ENCODE measurements at places on chromosomes 4 and X.

DNA sequence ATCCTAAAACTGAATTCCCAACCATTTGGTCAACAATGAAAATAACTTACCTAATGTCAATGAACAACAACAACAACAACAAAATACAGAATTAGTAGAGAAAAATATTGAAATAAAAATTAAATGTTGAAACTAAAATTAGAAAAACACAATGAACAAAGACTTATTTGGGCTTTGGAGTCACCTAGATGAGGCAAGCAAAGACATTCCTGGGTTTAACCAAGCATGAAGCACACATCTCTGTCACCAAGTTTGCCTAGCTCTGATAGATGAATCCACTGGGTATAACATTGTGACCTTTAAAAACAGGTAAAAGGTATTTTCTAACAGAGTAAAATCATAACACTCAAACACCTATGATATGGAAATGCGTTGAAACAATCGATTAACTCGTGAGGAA, 13.2 kb upstream of the SYTL5 start:
- no peak for DNase-seq

- peak; percentile 68 for DNase-seq
Measured at GRCh38 chrX:106898462-106898861, 4.7 kb downstream of the RIPPLY1 start.

- no peak for DNase-seq
Measured at GRCh38 chr4:187478292-187479140, 517.1 kb upstream of the ZFP42 start.

- DNase-seq = no peak
Measured at GRCh38 chr4:170872794-170873193, 783.0 kb upstream of the AADAT start.

- no peak for DNase-seq
Measured at GRCh38 chr4:71400810-71401209, 62.0 kb downstream of the SLC4A4 start.

DNA sequence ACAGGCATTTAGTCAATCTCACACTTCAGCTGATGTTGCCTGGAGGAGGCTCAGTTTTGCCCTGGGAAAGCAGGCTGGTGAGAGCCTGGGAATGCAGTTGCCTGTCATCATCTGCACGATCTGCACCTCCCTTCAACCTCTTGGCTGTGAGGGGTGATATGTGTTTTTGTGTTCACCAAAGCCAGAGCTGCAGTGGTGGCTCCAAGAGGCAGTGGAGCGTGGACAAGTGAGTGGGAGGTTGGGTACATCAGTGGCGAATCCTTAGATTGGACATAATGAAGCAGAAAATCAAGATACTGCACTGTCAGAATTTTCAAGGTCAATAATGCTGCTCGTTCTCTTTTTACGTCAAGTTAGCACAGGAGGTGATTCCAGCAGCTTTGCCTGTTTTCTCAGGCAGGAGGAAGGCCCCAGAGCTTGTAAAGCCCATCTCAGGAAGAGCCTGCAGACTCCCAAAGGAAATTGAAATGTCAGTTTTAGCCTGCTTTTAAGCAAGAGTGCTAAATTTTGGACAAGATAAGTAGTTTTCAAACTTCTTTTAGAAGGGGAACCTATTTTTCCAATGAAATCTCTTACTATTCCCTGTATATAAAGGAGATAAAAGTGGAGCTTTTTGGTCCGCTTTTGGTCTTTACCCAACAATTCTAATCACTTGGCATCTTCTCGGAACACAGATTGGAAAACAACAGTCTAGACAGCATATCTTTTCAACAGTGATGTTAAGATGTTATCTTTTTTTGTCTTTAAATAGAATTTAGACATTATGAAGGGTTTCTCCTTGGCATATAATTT, 92.8 kb downstream of the FRAS1 start:
- no peak for DNase-seq

GRCh38 chr4:77194989-77195388, 38.0 kb downstream of the CCNG2 start:
- no peak for DNase-seq

GRCh38 chrX:28278251-28278650, 297.0 kb upstream of the DCAF8L1 start:
- DNase-seq = no peak

DNA sequence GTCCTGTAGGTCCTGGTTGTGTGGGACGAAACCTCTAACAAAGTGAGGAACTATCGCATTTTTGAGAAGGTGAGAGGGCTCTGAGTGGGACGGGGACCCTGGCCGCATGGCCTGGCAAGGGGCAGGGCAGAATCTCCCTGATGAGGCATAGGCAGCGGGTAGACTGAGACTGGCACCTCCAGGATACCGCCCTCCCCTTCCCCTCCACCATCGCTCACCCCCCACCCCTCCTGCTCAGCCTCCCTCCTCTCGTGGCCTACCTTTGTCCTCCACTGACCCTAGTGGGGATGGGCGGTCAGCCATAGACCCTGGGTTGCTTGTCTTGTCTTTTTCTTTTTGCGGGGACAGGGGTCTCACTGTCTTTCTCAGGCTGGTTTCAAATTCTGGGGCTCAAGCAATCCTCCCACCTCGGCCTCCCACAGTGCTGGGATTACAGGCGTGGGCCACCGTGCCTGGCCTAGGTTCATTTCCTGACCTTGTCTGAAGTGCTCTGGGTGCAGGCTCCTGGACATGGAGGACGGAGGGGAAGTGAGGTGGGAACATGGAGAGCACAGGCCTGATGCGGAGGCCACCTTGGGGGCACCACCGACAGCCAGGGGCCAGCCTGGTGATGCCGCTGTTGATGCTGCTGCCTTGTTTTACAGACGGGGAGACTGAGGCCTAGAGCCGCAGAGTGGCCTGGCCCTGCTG, 10.5 kb upstream of the ADD1 start:
- DNase-seq = no peak

- DNase-seq = no peak
Measured at GRCh38 chr4:25966171-25966570, 52.2 kb downstream of the SMIM20 start.

DNA sequence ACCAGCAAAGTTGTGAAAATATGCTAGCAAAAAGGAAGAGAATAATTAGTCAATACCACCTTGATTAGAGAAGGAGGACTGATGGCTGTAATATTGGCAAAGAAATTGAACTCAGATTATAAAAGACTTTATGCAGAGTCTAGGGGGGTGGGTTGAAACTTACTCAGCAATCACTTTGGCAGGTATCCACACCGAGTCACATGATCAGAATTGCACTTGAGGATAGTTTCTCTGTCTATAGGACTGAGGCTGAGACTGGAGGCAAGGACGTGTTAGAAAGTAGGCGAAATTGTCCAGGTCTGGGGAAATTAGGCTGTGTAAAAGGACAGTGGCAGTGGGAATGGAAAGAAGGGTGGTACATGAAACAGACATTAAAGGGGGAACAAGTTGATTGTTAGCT, 284.4 kb downstream of the ARHGAP24 start:
- no peak for DNase-seq

DNA sequence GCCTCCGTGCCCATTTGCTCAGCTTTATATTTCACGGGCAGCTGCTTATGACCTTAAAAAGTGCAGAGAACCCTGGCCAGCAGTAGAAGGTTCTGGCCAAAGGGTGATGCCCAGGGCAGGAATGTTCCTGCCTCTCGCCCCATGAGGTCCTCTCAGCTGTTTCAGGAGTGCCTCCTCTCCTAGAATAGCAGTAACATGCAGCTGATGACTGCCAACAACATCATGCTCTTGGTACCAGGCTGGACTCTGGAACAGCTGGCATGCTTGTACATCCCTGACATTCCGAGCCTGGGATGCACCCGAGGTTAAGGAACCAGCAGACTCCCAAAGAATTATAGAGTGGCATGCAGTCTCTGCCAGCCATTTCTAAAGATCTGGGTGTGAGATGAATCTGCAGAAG, 11.7 kb upstream of the TENM3 start:
- DNase-seq = no peak

DNA sequence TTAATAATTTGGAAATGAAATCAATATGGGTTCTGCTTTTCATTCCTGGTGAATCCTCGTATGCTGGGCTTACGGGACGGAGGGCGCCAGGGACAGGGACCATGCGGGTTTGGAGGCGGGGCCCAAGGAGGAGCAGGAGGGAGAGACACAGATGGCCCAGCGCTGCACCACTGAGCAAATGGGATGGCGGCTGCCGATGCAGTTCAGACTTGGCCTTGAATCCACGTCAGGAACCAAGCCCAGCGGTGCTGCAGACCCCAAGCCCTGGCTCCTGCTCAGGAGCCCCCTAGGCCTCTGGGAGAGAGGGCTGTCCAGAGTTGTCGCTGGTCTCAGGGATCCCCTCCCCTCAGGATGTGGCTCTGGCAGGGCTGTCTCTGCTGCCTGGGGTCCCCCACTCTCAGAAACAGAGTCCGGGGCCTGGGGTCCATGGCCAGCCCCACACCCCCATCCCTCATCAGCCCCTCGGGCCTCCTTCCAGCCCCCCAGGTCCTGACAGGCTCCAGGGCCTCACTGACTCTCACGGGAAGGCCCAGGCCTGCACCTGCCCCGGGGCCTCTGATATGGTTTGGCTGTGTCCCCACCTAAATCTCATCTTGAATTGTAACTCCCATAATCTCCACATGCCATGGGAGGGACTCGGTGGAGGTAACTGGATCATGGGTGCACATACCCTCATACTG, 75.2 kb downstream of the FAM53A start:
- DNase-seq = no peak

DNA sequence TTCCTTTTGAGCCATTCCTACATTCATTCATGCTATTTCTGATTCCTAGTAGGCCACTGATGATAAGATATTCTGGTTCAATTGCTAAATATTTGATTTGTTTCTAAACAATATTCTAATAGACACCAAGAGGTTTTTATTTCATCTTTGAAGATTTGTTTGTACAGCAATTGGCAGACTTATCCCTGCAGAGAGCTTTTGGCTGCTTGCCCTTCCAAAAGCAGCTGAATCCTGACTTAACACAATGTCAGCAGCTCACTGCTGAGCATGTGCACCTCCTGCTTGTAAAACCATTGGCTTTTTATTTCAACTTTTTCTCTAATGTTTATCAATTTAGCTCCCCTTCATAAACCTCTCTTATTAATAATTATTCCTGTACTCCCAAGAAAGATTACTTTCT, 45.3 kb downstream of the MMRN1 start:
- DNase-seq = no peak

DNA sequence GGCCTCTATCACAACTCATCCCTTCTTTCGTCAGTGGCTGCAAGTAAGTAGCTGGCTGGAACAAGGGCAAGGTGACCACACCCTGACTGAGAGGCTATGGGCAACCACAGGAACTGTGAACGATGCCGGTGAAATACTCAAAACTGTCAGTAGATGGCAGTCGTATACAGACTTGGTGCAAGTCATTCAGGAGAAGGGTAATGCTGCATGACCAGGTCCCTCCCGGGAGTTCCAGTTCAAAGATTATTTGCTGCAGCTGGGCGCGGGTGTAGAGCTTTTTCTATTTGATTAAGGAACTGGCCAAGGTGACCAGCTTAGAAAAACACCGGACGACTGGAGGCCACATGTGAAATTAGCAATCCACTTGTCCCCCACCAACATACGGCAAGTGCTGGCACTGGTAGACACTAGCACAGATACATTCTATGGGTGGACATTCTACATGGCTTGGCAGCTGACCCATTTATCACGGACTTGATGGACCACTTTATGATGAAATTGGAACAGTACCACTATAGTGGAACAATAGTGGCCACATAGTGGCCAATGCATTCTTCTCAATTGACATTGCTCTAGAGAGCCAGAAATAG, 726.6 kb downstream of the TRAM1L1 start:
- DNase-seq = peak; percentile 72
